ENCODE measurements at places on chromosomes 4 and X.

- DNase-seq = no peak
These were observed 100.7 kb downstream of the PTTG2 start for GRCh38 chr4:38060829-38061431.

DNA sequence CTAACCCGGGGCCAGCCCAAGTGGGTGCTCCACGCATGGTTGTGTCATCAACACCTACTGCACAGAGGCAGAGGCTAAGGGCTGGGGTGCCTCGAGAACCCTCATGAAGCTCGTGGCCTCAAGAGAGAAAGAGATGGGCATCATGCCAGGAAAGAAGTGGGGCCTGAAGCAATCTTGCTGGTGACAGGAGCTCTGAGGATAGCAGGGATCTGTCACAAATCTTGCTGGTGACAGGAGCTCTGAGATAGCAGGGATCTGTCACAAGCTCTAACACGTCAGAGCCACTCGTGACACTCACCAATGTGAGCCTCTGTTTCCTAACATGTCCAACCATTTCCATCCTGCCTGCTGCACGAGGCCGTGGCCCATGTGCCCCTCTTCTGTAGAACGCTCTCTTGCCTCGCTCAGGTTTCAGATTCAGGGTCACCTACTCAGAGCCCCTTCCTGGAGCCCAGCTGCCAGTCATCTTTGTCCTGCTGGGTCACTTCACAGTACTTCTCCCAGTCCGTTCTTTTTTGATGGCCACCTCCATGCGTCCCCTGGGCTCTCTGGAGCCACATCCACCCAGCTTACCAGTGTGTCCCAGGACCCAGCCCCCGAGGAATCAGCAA lies 21.1 kb downstream of the PNMA6E start:
- no peak for DNase-seq

DNA sequence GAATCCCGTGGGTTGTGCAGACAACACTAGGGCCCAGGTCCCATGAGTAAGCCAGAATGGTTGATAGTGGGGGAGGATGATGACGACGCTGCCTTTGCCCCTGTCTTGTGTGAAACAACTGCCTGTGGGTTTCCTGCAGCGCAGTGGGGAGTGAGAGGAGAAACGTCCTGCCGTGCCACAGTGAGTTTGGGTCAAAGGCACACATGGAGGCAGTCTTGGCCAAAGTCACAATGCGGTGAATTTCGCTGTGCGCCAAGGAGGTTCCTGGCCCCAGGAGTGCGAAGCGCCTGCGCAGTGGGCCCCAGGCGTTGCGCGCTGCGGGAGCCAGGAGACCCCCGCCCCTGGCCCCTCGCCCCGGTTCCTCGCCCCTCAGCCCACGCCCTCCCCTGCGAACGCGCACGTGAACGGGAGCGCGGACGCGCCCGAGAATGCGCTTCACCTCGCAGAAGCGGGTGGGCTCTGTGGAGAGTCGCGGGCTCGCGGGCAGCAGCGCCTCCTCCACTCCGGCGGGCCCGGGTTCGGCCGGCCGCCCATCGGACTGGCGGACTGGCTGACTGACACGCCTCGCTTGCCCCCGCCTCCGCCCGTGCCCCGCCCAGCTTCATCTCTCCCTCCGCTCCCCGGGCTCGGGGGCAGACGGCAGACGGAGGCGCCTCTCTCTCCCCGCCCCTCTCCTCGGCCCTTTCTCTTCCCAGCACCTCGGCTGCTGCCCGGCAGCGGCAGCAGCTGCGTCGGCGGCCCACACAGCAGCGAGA lies at the start of gene NUDT10:
Gene NUDT10 (plus strand): TSS at position 635 of the 755 bp plus-strand sequence. CDS start 144 bp downstream, outside the sequence.
- peak; percentile 1 for DNase-seq

DNA sequence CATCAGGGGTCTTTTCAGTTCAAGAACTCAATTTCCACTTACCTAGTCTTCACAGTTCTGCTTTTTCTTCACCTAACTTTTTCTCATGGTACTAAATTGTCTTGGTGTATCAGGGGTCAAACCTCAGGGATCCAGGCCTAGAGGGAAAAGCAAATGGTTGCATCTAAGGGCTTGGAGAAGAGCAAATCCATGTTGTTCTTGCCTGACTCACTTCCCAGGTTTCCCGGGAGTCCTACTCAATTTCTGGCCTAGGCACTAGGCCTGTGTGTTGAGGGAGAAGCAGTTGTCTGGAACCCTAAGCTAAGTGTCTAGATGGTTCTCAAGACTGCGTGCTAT lies 191.9 kb upstream of the STK26 start:
- DNase-seq = no peak

DNA sequence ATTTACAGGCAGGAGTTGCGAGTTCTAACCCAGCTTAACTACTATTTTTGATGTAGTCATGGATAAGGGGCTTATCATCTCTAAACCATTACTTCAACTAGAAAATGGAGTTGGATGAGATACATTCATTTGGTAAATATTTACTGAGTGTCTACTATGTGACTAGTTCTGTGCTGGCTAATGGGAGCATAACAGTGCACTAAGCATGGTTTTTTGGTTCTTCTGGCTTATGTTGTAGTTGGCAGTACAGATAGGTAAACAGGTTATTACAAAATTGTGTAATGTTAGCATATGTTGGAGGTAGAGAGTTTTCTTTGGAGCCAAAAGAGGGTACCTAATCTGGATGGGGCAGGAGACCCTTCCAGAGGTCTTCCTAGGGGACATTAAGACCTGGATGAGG lies 25.8 kb upstream of the PI4K2B start:
- DNase-seq = no peak

- no peak for DNase-seq
These were observed 55.3 kb upstream of the HPSE start for GRCh38 chr4:83389756-83390505.

GRCh38 chrX:137792214-137792613 lies 226.3 kb downstream of the ZIC3 start:
- DNase-seq = no peak

- DNase-seq = no peak
These were observed 13.3 kb upstream of the RBBP7 start for GRCh38 chrX:16883487-16883804.

- no peak for DNase-seq
These were observed 82.3 kb downstream of the SPRY1 start for GRCh38 chr4:123478859-123479345.

- DNase-seq = no peak
These were observed 310.4 kb downstream of the SPRY1 start for GRCh38 chr4:123706973-123707372.

GRCh38 chrX:140141444-140142029 lies 176.2 kb upstream of the CXorf66 start:
- no peak for DNase-seq

GRCh38 chr4:186829097-186829496 lies 105.4 kb upstream of the FAT1 start:
- DNase-seq = no peak

GRCh38 chr4:152936446-152937335 lies 568 bp downstream of the FHDC1 start:
- no peak for DNase-seq

DNA sequence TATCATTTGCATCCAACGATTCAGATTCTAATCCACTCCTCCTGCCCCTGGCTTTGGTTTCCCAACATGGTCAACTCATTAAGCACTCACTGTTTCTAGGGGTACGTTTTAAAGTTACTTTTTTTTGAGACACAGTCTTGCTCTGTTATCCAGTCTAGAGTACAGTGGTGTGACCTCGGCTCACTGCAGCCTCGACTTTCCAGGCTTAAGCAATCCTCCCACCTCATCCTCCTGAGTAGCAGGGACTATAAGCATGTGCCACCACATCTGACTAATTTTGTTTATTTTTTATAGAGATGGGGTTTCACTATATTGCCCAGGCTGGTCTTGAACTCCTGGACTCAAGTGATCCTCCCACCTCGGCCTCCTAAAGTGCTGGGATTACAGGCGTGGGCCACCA lies 48.9 kb downstream of the TMEM156 start:
- DNase-seq = no peak

DNA sequence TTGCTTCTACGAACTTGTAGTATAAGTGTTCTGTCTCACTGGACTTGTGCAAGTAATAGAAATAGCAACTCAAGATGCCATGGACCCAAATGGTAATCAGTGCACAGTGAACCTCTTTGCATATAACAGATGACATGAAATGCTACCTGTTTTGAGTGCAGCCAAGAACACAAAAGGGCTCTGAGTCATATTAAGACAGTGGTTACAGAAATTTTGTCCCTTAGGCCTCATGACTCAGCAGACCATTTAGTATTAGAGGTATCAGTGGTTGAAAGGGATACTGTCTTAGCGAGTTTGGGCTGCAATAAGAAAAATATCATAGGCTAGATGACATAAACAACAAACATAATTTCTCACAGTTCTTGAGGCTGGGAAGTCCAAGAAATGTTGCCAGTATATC lies 502.9 kb upstream of the PCDH10 start:
- no peak for DNase-seq

GRCh38 chr4:13544606-13545393 lies 492 bp upstream of the NKX3-2 start:
- DNase-seq = no peak

- no peak for DNase-seq
These were observed 104.7 kb upstream of the KLHL13 start for GRCh38 chrX:118221270-118221669.

DNA sequence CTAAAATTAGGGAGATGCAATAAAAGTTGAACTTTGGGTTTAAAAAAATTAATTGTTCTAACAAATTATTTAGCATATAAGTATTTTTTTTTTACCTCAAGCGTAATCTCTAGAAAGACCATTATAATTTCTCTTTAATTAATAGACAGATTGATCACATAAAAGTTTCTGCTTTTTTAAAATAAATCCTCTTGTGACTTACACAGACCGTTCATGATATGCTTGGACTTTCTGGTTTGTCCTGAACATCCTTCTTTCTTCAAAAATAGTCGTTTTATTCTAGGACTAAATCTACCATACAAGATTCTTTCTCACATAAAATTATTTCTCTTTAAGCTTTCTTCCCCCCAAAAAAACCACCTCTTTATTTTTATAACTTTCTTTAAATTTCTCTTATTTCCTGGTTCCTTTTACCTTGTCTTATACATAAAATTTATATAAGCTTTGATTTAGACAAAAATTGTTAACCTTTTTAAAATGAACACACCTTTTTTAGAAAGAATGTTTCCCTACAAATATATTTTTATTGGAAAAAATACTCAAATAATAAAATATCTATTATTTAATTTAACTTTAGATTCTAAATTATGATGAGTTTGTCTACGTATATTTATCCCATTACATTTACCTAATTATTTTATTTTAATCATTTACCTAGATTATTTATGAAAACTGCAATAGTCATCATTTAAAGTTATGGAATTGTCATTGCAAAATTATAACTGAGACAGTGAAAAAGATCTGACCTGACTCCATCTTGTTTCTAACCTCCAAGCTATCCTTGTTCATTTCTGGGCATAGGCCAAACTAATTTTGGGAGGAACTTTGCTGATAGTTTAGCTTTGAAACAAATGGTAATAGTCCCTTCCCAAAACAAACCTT lies 37.6 kb downstream of the PGRMC2 start:
- DNase-seq = no peak

- DNase-seq = no peak
These were observed 279.2 kb upstream of the FGF16 start for GRCh38 chrX:77167993-77168392.
